Osteocyte (in vitro differentiated cells): ENCODE measurements at places on chromosomes 12 and 14. TPM values are rescaled to one million over a fixed set of nuclear protein-coding genes. Genes with fewer than 3 reads are reported as not detected.

GRCh38 chr12:57112492-57113294, 1.5 kb upstream of the STAT6 start:
- DNase-seq, result no peak

DNA sequence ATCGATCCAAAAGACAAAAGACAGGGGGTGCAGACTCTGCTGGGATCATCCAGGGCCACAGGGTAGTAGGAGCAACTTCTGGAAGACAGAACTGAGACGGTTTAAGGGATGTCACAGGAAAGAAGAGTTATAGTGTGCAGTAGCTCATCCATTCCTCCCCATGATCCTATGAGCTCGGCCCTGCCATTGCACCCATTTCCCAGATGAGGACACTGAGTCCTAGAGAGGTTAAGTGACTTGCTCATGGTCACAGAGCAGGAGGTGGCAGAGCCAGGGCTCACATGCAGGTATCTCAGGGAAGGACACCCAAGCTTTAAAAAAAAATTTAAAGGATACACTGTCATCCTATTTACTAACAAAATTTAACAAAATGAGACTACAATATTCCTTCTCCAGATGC, 86.1 kb upstream of the FZD10 start:
- DNase-seq, result no peak

DNA sequence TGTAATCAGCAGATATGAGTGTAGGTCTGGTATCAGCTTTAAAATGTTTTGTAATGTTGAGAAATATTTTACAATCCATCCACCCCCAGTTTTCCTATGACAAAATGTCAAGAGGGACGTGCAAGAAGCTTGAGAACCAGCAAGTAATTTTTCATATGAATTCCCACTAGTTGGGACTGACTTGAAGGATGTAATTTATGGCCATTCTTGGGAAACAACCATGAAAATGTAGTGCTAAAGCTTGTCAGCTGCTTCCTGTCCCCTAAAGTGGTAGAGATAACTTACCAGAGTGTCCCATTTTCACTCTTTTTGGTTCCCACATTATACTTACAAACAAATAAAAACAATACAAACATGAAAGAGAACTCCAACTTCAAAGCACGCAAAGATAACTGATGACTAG, 63.9 kb downstream of the RERG start:
- DNase-seq, result no peak

- DNase-seq, result no peak
Measured at GRCh38 chr12:56205445-56205844, 16.2 kb upstream of the SMARCC2 start.

DNA sequence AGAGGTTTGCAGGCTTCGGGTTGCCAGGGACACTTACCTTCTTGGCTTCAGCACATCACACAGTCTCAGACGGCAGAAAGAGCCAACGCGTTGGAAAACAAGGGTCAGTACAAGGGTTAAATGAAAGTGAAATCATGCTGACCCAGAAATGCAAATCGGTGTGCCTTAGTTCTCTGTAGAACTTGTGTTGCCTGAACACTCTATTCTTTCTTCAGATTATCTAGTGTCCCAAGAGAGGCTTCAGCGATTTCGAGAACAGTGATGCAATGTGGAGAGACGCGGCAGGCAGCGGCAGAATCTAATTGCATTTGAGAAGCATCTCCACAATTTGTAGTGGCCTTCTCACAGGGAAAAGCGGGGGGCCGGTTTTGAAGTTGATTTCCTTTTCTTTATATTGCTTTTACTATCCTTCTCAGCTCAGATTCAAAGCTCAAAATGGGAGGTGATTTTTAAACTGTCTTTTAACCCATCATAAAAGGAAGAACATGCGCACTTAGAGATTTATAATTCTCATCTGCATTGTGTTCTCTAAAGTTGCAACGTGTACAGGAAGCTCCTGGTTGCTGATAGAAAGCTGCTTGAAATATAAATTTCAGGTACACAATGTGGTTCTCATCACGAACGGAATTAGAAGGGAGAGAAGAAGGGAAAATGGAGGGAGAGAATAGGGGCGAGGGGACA, 67.8 kb upstream of the EGLN3 start:
- DNase-seq, result no peak

NKX2-1 gene
- total RNA-seq, result not detected in 2 replicates

GRCh38 chr14:61076556-61076955, 95.5 kb downstream of the SLC38A6 start:
- DNase-seq, result no peak

HOTAIR gene
- not detected in 2 replicates for total RNA-seq

DNA sequence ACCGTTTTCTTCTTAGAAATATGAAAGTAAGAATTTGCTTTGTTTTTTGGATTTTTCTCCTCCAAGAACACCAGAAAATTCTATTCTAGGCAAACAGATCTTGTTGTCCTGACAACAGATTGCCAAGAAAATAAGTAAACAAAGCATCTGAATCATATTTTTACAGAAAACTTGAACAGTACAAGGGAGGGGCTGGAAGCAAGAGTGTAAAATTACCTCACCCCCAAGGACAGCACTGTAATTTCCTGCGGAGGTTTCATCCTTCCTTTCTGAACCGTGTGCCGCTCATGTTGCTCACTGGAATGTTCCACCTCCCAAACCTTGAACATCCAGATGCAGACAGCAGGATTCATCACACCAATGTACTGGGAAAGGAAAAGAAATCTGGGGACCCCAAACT, 5.4 kb upstream of the CAMKK2 start:
- no peak for DNase-seq

GRCh38 chr12:64625243-64626077, 15.2 kb downstream of the RASSF3 start:
- DNase-seq, result no peak

DNA sequence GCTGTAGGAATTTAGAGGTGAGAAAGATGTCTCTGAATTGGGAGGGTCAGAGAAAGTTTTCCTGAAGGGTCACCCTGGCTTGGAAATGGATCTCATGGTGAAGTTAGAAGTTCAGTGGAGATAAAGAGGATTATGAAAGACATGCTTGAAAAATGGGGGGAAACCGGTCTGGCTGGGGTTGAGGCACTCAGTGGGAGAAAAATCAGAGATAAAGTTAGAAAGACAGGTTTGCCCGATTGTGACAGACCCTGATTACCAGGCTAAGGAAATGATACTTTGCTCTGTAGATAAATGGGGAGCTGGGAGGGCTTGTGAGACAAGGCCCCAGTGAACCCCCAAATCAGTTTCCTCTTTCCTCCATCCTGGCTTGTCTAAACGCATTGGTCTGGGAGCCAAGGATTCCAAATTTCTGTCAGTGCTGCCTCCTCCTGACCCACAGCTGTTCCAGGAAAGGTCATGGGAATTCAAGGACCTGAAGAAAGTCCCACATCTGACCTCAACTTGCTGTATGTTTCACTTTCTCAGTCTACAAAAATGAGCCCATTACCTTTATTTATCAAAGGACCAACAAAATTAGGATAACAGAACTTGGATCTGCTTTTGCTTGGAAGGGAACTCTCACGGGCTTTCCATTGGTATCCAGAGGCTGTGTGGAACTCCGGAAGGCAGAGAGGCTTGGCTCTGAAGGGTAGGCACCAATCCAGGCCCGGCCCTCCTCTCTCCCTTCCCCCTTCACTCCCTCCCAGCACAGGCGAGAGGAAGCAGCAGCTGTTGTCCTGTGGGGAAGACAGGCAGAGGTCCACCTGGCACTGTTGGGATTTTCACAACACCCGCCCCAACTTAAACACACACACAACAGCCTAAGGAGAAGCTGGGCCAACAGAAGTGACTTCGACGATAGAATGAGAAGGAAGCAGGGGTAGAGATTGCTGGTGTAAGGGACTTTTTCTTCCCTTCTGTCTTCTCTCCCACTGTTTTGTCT, 3.4 kb upstream of the RNASE7 start:
- DNase-seq, result no peak

FKBP11 gene
- 16.2 and 16.4 TPM in 2 replicates for total RNA-seq

- no peak for DNase-seq
Measured at GRCh38 chr12:31018106-31018789, 55.4 kb upstream of the DDX11 start.

ZNF26 gene
- total RNA-seq, result 13.6 and 16.3 TPM in 2 replicates

GRCh38 chr12:123148223-123148622, 2.7 kb downstream of the PITPNM2 start:
- DNase-seq, result no peak

DNA sequence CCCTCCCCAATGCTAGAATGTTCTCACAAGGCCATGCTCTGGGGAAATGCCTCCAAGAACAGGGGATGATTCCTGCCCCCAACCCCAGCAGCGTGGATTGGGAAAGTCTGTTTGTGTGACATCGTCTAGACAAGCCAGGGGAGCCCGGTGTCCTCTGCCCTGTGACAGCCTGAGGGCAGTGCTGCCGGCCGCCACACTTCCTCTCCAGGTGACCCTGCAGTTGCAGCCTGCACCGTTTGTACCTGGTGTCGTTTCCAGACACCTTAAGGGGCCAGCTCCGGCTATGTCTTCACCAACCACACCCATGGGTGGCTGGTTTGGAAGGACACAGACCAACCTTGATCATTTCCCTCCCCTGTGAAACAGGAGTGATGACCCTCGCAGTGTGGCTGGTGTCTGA, 372.6 kb downstream of the BCL11B start:
- no peak for DNase-seq
